ENCODE measurements at places on chromosomes 5 and 9.

- DNase-seq: no peak
Measured at GRCh38 chr9:89234205-89235067, 55.8 kb upstream of the SHC3 start.

- no peak for DNase-seq
Measured at GRCh38 chr5:32837211-32837610, 126.1 kb downstream of the NPR3 start.

GRCh38 chr5:136202469-136203205, 9.7 kb upstream of the SMIM32 start:
- no peak for DNase-seq

DNA sequence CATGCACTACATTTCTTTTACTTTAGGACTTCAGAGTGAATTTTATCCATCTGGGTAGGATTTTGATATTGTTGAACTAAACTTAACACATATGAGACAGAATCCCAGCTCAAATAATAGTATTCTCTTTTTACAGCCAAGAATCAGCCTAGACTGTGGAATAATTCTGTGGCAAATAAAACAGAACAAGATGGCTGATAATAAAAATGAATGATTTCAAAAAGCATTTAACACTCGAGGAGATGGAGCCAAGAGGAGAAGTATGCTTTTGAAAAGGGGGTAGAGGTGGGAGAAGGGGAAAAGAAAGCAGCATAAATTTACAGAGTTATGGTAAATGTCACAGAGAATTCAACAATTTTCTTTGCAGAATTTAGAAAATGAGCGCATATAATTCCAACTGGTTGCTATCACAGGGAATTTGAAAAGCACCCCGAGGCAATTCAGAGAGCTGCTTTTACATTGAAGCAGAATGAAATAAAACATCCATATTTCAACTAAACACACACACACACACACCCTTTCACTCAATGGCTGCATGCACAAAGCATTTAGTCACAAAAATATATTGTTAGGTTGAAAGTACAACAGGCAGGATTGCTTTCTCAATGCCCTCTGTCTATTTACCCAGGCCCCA, 60.2 kb upstream of the DMAC1 start:
- DNase-seq: no peak

GRCh38 chr5:43041110-43041668, 1.1 kb upstream of the ANXA2R start:
- DNase-seq: no peak

DNA sequence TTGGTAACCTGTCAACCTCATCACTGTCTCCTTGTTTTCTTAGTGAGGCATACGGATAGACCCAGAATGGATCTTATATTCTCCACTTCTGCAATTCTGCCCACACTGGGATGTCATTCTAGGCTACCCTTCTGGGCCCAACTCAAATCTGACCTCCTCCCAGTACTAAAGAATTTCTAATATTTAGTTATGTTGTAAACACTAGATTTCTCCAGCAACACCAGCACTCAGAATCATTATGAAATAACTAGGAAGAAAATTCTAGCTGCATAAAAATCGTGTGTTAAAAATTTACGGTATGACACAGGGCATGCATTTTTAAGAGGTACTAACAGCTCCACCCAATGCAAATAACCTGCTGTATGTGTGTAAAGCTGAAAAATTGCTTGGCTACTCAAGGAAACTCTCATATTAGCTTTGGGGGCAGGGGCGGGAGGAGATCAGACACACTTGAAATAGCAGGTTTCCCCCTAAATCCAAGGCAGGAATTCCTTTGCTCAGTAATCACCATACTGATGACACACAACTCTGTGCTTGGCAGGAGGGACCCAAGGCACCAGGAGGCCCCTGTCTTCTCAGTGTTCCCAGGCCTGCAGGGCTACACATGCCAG, 27.3 kb downstream of the MACROH2A1 start:
- DNase-seq: no peak

- no peak for DNase-seq
Measured at GRCh38 chr9:88658311-88658822, 123.4 kb downstream of the NXNL2 start.
